ENCODE measurements at places on chromosomes 1 and 21.

- DNase-seq = no peak
These were observed 459.3 kb downstream of the ADGRL2 start for GRCh38 chr1:82260051-82260450.

DNA sequence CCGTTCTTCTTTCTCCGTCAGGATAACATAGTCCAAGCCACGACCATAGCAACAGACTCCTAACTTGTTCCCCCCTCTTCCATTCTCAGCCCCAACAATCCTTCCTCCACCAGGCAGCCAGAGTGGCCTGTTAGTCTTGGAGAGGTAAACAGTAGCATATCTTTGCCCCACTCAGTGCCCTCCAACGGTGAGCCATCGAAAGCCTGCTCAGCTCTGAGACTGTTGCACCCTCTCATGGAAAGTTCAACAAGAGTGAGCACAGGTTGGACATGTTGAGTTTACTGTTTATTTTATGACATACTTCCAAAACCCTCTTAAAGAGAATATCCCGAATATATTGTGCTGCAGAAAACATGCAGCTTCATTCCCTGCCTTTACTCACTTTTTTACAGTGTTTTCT, 30.1 kb upstream of the BACE2 start:
- DNase-seq = no peak

- no peak for DNase-seq
These were observed at the start of gene GBP6 for GRCh38 chr1:89363638-89364536. Gene GBP6, plus strand, starts transcription at chr1:89364059. Its CDS starts 4,493 bp downstream, at chr1:89368552.

GRCh38 chr1:85300140-85300539, 23.7 kb upstream of the BCL10 start:
- DNase-seq = no peak

DNA sequence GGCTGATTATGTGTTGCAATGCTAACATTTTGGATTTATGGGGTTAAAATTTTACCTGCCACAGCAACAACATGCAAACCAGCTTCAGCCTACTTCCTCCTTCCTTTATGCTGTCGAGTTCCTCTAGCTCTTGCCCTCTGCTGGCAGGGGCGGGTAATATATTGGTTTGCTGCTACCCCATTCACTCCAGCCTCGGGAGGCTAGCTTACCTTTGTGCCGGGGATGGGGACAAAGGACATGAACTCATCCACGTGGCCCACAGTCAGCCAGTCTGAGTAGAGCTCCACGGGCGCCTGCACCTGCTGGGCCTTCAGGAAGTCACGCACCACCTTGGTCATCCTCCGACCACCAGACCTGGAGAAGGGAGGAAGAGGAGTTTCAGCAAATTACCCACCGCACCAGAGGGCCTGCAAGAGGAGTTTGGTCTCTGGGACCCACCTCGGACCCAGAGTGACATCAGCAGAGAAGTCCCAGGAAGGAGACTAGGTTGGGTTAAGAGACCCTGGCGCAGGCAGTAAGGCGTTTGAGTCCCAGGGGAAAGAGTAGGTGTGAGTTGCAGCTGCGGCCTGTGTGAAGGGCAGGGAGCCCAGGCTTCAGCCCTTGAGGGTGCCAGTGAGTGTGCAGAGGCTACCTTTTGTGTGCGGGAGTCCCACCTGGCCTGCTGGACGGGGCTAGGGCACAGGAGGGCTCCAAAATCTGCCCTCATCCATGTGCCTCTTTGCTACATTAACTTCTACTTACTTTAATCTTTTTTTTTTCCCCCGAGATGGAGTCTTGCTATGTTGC, 21.8 kb upstream of the SDHB start:
- no peak for DNase-seq

GRCh38 chr1:27934818-27935549, at the start of gene SMPDL3B:
Gene SMPDL3B, plus strand, starts transcription at chr1:27935000. Its CDS starts 184 bp downstream, at chr1:27935184.
- no peak for DNase-seq

DNA sequence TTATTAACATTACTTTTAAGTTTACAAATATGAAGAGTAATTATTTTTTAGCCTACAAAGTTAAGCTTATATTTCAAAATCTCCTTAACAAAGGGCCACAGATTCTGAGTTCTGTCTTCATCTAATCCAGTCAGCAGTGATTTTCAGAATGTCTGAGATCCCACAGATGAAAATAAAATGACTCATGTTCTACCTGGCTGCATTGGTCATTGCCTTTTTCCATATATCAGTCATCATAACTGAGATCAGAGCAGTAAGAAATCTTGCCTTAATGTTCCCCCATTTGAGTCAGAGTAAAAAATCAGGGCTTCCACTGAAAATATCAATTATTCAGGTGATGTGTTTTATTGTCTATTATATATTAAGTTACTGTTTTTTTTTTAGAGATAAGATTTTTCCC, 416.1 kb downstream of the MRPL39 start:
- DNase-seq = no peak

GRCh38 chr1:61375082-61375880, 292.9 kb downstream of the NFIA start:
- no peak for DNase-seq

DNA sequence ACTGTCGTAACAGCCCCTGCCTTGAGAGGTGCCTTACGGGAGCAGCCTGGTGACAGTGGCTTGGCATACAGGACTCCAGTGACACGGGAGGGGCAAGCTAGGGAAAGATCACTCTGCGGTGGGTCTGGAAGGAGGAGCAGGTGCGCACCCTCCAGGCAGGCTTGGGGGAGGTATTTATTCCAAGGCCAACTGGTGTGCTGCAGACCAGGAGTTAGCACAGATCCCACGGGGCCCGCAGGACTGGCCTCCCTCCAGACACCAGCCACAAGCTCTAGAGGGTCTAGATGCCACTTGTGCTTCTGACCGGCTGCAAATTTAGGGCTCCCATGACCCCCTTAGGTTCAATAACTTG, 22.1 kb downstream of the PSEN2 start:
- no peak for DNase-seq

GRCh38 chr1:83990734-83991133, 8.2 kb downstream of the TTLL7 start:
- no peak for DNase-seq

GRCh38 chr1:203661572-203661971, 34.9 kb downstream of the ATP2B4 start:
- DNase-seq = no peak

- peak; percentile 27 for DNase-seq
These were observed 83.5 kb downstream of the INTS7 start for GRCh38 chr1:211951856-211952255.

DNA sequence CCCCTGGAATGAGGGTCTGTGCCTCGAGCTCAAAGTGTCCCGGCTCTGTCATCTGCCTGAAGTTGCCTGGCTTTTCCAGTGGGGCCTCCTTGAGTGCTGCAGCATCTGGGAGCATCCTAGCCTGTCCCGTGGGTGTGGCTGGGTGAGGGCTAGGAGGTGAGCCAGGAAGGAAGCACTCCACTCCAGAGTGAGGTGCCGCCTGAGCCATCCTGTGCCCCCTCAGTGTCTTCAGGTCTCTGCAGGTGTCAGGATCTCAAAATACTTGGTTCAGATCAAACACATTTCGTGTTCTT, 11.5 kb downstream of the IBA57 start:
- no peak for DNase-seq

- DNase-seq = no peak
These were observed 18.1 kb downstream of the PDC start for GRCh38 chr1:186442651-186443375.

DNA sequence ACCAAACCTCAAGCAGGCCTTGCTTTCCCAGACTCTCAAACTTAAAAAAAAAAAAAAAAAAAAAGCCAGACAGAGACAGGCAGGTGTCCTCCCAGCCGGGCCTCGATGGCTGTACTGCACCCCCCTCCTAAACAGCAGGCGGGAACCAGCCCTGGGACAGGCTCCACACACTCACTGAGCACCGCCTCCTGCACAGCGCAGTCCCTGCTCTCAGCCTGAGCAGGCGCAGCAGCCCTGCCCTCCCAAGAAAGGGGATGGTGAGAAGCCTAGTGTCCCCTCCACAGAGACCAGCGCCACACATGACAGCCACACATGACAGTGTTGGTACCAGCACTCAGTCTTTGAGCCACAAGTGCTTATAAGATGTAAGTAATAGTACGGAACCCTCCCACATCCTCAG, 11.9 kb downstream of the MX2 start:
- no peak for DNase-seq

DNA sequence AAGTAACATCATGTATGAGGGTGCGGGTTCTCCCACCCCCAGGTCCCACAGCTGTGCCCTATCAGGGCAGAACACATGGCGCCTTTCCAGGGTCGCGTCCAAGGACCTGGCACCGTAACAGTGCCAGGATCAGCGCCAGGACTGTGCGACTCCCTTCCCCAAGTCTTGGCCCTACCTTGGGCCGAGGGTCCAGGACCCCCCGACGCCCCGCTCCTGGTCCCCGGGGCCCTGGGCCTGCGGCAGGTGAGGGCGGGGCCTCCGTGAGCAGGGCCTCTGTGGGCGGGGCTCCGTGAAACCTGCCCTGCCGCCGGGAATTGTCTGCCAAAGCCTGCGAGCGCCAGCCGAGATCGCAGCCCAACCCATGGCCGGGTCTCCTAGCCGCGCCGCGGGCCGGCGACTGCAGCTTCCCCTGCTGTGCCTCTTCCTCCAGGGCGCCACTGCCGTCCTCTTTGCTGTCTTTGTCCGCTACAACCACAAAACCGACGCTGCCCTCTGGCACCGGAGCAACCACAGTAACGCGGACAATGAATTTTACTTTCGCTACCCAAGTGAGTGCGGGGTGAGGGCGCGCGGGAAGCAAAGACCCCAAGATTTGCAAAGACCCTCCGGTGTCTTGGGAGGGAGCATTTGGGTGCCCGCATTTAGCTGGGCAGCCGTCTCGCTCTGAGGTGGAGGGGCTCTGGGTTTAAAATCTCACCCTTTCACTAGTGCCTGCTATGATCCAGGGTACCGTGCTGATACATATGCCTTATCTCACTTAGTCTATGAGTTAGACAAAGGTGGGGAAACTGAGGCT, at the start of gene RHBG:
Gene RHBG (plus strand): TSS at position 323 of the 796 bp plus-strand sequence. CDS start 39 bp downstream, at position 362.
- DNase-seq = no peak

GRCh38 chr1:82995951-82996350, 1003.0 kb downstream of the TTLL7 start:
- no peak for DNase-seq

DNA sequence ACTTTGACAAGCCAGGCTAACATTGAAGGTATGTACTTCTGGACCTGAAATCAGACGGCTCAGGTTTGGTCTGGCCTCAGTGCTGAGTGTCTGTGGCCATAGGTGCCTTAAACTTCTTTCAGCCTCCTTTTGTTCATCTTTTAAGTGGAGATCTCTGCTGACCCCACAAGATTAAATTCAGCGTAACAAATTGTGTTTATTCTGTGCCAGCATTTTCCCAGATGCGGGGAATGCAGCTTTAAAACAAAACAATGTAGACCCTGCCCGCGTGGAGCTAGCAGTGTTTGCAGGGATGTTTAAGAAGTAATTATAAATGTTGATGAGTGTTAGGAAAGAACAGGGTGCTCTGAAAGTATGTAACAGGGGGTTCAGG, 923 bp downstream of the CAP1 start:
- no peak for DNase-seq

DNA sequence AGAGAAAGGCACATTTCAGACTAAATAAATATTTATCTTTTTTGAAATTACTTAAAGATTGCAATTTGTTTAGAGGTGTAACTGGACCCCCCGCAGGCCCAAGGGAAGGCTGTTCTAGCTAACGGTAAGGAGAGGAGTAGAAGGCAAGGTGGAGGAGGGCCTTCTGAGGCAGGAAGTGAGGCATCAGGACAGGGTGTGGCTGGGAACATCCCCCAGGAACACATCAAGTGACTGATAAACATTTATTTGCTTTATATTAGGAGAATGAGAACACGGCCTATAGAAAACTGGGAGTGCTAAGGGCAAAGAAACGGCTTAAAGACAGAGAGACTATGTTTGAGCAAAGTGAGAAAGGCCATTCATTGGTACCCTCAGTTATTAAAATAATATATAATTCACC, 23.2 kb downstream of the HIVEP3 start:
- no peak for DNase-seq

- peak; percentile 50 for DNase-seq
These were observed 23.6 kb upstream of the DNM3 start for GRCh38 chr1:171817511-171818265.

DNA sequence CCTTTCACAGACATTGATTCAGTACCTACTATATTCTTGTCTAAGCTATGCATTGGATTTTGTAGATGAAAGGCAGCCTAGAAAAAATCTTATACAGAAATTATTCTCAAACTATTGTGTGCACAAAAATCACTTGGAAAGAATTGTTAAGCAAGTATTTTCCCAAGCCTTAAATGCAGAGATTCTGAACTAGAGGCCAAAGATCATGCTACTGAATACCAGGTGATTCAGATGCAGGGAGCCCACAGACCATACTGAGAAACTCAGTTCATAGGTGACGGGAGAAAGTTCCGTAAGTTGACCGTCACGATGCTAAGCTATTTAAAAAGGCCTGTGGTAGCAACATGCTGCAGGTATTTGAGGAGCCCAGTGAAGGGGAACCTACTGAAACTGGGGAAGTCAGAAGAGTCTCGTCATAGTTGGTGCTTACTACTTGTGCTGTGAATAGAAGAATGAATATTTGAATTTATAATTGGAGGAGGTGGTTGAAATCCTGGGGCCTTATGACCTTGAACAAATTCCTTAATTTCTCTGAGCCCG, 150.8 kb downstream of the NFIA start:
- no peak for DNase-seq

DNA sequence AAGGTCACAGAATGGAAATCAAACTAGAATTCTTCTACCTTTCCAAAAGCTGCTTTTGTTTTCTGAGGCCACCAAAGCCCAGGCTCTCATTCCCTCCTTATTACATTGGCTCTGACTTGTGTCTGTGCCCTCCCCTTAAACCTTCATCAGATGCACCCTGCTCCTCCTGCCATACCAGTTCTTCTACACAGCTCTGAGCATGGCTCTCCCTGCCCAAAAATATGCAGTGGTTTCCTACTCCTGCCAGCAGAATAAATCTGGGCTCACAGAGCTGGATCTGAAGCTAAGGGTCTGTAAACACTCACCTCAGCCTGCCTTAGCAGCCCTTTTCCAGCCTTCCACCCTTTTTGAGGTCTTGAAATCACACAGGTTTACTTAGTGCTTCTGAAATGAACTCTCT, 55.0 kb downstream of the TTC3 start:
- DNase-seq = no peak

DNA sequence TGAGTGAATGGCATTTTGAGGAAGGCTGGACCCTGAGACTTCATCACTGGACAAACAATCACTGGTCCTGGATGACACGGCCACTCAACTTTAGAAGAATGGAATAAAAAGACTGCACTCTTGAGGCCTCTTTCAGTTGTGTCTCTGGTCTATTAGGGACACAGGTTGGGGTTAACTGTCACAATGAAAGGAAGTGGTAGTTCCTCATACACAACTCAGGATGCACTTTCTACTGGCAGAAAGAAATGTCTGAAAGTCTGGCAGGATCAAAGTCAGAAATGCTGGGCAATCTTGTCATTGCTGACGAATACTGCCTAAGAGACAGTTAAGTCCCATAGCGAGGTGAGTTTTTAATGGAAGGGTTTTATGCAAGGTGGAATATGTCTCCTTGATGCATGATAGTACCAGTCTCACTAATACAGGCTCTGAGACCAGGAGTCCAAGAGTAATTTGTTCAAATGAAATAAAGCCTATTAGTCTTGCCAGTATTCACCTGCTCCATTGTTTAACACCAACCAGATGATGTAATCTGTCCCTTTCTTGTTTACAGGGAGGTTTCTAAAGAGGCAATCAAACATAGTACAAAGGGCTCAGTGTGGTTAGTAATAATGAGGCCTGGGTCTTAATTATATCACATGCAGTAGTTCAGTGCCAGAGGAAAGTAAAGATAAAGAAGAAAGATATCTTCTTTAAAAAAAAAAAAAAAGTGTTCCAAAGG, 11.2 kb upstream of the RRP15 start:
- no peak for DNase-seq

Data from HFF-Myc (cell line).